Epithelial cell of esophagus (primary cell): ENCODE measurements at places on chromosomes 4 and X.
A peak's percentile ranks its signal among the peaks of the same experiment; 100 is the strongest.

DNA sequence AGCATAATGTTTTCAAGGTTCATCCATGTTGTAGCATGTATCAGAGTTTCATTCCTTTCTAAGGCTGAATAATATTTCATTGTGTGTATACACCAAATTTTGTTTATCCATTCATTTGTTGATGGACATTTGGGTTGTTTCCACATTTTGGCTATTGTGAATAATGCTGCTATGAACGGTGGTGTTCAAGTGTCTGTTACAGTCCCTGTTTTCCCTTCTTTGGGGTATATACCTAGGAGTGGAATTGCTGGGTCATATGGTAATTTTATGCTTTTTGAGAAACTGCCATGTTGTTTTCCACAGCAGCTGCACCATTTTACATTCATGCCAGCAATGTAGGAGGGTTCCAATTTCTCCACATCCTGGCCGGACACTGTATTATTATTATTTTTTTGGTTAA lies 3.4 kb upstream of the USP9X start:
- no peak for DNase-seq

- DNase-seq: peak; percentile 17
Observed at GRCh38 chr4:80026100-80026499, 46.9 kb downstream of the ANTXR2 start.

DNA sequence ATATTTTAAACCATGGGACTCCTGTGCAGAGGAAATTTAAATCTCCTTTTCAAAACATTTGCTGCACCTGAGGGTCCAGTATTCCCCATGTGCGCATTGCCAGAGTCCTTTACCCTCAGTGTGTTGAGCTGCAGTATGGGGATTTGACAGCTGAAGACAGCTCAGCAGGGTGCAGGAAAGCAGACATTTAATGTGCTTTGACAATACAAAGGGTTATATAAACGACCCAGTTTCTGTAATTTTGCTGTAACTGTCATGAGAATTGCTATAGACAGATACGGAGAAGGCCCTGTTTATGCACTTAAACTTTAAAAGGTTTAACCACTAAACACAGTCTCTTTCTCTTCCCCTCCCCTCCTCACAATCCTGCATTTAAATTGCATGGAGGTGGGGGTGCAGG lies 393.4 kb downstream of the MID1IP1 start:
- DNase-seq: no peak

DNA sequence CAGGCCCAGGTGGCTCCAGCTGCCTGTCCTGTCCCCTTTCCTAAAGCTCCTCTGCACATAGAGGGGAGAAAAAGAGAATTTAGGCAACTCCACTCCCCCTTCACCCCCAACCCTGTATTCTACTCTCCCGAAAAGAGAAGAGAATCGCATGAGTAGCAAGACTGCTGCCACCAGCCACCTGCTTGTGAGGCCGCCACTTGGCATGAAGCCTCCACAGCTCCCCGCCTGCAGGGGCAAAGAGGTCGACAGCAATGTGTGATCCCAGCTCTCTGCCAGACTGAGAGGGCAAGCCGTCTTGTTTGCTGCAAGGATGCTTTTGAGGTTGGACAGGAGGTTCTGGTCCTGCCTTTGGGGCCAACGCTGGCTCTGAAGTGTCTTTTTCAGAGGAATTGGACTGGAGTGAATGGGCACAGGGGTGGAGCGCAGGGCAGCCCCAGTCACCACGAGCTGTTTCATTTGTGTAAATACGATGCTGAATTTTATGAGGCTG lies 77.1 kb downstream of the STARD8 start:
- DNase-seq: no peak

DNA sequence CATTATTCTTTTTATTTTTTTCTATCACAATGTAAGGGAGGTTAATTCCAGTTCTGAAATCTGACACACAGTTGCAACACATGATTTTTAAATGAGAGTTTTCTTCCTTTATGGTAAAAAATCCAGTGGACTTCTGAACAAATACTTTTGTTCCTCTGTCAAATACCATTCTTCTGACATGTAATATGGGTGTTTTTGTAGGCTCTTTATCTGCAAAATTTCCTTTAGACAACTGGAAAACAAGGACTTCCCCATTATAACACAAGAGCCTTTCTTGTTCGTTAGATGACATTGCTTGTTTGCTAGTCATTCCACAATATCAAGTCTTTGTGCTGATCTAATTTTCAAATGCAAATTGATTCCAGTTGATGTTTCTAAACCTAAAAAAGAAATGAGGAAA lies 7.7 kb downstream of the FANCB start:
- DNase-seq: no peak

DNA sequence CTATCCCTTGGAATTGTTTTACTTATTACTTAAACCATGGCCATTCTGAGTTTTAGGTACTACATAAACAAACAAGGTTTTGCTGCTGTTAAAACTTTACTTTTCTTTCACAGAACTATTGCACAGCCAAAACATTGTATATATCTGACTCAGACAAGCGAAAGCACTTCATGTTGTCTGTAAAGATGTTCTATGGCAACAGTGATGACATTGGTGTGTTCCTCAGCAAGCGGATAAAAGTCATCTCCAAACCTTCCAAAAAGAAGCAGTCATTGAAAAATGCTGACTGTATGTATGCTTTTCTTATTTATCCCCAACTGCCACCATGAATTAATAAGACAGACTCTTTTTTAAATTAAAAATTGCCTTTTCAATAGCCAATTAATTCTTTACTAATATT lies 69.8 kb downstream of the CCKAR start:
- no peak for DNase-seq

GRCh38 chr4:17097362-17097761 lies 198.9 kb upstream of the LDB2 start:
- DNase-seq: no peak

DNA sequence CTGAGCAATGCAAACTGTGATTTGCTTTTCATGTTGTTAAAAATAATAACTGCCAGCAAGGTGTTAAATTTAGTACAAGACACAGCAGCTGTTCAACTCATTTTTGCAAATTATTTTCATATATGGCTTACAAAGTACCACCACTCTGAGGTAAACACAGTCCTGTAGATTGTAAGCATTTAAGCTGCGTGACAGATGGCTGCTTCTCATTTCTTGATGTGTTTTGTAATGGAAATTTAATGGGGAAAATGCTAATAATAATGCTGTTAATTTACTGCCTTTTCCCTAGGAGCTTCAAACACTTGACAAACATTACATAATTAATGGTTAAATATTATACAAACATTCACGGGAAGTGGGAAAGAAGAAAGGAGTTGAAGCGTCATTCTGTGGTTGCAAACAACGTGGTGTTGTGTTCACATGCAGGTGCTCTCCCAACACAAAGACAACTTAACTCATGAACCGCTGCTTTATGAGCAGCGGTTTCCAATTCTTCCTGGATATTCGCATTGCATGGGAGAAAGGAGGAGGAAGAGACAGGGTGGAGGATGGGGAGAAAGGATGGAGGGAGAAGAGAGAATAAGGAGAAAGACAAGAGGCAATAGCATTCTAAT lies 236.8 kb upstream of the VCX start:
- DNase-seq: no peak

GRCh38 chrX:120504569-120504968 lies 35.5 kb upstream of the LAMP2 start:
- peak; percentile 76 for DNase-seq

DNA sequence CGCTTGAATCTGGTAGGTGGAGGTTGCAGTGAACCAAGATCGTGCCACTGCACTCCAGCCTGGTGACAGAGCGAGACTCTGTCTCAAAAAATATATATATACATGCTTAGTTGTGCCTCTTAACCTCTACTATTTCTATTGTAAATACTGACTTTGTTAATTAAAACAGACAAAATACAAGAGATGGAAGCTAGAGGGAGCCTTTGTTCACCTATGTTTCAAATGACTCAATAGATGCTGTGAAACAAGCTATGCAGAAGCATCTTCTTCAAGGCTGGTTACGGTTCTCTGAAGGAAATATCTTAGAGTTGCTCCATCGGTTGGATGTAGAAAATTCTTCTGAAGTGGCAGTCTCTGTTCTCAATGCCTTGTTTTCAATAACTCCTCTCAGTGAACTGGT lies 6.2 kb downstream of the NCAPG start:
- DNase-seq: peak; percentile 70

DNA sequence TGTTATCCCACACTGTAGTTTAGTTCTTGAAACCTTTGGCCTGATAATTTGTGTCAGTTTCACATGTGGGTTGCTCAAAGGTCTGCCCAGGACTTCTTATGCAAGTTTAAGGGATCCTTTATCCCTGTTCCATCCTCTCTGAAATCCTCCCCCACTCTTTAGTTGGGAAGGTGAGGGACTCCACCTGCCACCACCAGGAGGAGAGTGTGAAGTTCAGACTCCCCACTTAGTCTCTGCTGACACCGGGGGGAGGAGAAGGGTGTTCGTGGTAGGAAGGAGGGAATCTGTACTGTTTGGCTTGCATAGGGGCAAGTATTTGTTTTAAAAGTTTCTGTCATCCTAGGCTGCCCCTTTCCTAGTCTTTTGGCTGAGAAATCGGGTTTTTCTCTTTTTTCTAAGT lies 211.8 kb downstream of the PPP4R3C start:
- no peak for DNase-seq

DNA sequence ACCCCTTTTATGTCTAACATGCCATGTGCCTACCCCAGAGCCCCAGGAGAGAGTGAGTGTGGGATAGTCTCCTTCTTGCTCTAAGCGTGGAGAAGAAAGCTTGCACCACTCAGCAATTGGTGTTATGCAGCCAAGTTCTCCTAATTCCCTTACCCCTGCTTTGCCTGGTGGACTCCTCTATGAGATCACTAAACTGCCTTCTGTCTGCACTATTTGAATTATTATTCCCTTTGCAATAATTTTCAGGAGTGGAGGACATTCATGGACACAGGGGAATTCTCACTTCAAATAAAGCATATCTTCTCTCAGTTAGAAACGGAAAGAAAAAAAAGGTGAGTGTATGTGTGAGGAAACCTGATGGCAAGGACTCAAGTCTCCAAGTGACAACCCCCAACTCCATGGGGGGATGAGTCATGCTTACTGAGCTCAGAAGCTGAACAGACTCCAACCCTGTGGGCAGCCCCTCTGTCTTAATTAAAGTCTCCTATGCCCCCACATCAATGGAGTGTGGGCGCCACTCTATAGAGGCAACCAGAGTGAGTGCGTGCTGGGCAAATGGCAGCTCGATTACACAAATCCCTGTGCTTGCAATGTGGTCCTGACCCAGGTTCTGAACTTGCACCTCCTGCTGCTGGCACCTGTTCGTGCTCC lies 381.9 kb downstream of the RAB28 start:
- no peak for DNase-seq

DNA sequence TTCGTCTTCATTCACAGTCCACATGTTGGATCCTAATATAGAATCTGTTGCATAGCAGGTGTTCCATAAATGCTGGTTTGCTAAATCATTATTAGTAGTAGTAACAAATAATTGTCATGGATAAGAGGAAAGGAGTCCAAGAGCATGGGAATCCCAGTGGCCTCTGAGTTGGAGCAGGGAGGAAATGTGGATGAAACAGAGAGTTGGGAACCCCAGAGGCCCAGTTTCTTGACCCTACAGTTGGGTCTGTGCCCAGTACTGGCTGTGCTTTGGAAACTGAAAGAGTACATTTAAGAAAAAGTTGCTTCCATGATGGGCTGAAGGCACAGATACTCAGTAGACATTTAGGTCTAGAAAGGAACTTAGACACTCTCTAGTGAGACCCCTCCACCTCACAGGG lies 149.4 kb upstream of the PSAPL1 start:
- DNase-seq: no peak

GRCh38 chr4:142129931-142130330 lies 493.5 kb downstream of the IL15 start:
- DNase-seq: peak; percentile 60

DNA sequence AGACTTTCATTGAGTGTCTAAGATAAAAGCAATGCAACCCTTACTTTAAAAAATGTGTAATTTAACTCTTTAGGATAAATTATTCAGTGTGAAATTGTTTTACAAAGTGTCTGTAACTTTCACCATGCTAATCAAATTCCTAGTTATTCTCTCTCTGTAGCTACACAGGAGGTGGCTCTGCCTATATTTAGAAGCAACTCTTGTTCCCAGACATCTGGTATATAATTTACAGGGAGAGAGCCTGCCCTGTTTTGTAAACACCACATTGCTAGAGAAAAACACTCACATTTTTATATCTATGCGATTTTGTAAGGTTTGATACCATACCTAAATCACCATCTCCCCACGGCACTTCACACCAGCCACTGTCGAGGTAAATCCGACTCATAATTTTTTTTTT lies 35.5 kb upstream of the SPATA4 start:
- DNase-seq: no peak

GRCh38 chr4:140851032-140851636 lies 94.9 kb upstream of the TBC1D9 start:
- DNase-seq: peak; percentile 69

DNA sequence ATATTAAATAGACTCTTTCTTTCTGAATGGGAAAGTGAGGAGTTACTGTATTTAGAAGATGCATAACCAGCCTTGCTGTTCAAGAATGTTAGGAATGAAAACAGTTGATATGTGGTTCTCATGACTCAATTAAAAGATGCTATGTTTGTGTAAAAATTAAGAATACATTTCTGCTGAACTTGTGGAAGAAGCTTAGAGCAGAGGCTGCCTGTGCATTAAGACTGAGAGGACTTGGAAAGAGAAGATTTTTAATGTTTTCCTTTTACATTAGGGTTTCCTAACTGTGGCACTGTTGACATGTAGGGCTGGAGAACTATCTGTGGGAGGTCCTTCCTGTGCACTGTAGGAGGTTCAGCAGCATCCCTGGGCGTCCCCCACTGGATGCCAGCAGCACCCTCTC lies 137.7 kb downstream of the GPR143 start:
- no peak for DNase-seq

GRCh38 chrX:16661495-16661894 lies 11.5 kb downstream of the S100G start:
- no peak for DNase-seq

DNA sequence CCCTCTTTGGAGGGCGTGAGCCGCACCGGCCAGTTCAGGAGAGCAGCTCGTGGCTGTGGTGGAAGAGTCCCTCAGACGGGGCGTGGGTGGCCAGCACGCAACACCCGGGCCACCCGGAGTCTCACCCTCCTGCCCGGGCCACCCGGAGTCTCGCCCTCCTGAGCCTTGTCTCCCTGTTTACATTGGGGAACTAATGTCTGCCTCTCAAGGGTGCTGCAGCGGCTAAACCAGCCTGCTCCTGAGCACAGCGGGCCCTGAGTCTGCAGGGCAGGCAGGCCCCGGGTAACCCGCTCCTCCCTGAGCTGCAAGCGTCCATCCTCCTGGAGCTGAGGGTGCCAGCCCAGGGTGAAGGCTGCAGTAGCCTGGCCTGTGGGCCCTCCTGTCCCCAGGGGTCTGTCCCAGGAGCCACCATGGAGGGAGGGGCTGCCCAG lies 3.0 kb downstream of the PDE6B start:
- no peak for DNase-seq

DNA sequence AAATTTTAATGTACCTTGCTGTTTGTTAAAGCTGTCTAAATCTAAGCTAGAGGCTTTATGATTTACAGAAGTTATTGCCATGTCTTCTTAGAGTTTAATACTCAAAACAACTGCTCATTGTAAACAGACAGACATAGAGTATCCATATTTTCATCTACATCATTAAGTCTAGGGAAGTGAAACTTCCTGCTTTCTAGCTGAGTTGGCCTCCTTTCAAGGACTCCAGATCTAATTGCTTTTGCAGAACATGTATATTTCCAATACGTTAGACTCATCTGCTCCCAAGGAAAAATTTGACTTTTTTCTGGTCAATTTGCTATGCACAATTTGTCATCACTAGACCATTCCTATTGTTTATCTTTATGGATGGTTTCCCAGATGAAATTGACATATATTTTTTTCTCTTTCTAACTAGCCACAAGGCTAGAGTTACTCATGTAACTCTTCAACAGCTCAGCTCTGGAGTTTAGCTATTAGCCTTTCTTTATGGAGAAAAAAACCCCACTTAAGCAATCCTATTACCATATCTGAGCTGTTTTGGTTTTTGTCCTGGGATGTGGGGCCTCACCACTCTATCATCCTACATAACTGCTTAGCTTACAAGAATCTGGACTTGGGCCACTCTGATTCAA lies 122.9 kb downstream of the PPA2 start:
- no peak for DNase-seq
